ENCODE measurements at places on chromosomes 11 and 22. TPM values are rescaled to one million over a fixed set of nuclear protein-coding genes. Genes with fewer than 3 reads are reported as not detected.

- DNase-seq: no peak
These were observed 54.7 kb downstream of the NF2 start for GRCh38 chr22:29658176-29658575.

DNA sequence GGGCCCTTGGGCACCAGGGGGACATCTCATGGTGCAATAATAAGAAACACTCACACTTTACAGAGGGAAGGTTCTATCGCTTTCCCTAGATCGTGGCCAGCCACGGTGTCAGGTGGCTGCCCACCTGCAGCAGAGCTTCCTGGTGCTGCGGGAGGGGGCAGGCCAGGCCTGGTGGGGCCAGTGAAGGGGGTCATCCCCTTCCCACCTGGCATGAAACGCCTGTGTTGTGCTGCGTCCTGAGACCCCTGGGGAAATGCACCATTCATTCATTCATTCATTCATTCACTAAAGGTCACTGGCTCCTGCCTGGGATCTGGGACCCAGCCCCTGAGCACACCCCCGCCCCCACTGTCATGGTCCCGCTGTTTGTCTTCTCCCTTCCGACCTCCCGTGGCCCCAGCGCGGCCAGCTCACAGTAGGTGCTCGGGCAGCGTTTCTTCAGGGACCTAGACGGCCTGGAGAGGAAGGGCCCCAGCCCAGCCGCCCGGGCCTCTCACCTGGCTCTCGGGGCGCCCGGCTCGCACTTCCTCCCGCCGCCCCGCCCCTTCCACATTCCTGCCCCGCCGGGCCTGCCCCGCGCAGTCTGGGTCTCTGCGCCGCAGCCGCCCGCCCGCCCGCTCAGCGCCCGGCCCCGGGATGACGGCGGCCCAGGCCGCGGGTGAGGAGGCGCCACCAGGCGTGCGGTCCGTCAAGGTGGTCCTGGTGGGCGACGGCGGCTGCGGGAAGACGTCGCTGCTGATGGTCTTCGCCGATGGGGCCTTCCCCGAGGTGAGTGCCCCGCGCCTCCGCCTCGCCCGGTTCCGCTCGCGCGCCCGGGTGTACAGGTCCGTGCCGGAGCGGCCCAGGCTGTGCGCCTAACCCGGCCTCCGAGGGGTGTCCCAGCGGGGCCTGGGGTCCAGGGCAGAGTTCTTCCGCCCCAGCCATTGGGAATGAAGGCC is at the start of gene RHOD:
RHOD (plus strand) TSS at position 581 of the 938 bp plus-strand sequence; CDS start at position 637, 56 bp downstream.
- peak; percentile 69 for DNase-seq

DNA sequence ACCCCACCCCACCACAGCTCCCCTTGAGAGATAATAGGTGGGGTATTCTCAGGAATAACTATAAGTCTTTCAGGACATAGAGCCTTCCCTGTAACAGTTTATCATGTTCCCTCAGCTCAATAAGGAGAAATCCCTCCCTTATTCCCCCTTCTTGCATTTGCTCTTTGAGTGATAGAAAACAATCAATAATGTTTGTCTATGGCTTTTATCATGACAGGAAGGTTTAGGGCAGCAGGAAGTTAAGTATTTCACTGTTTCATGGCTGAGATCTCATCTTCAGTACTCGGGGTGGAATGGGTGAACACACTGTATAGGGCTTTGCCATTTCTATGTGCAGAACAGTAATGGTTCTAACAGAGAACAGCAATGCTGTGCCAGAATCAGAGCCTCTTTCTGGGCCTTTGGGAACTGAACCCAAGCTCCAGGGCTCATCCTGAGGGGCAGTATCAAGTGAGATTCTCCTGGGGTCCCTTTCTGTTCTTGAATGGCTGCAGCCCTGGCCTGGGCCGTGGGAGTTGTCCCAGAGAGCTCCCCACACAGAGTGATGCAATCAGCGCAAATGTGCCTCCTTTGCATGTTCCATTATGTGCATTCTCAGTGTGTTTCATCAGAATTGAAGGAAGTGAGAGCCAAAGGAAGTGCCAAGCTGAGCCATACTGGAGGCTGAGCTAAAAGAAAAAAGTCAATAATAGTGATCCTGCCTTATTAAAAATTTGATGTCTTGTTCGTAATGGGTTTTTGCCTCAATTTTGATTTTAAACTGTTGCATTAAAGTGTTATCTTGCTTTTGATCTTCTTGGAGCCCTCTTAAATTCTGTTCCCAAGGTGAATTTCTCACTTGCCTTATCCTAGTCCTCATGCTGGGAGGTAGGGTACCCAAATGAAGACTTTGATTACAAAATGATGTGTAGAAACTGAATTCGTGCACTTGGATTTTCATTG is 2.9 kb upstream of the CYP2R1 start:
- DNase-seq: no peak

DNA sequence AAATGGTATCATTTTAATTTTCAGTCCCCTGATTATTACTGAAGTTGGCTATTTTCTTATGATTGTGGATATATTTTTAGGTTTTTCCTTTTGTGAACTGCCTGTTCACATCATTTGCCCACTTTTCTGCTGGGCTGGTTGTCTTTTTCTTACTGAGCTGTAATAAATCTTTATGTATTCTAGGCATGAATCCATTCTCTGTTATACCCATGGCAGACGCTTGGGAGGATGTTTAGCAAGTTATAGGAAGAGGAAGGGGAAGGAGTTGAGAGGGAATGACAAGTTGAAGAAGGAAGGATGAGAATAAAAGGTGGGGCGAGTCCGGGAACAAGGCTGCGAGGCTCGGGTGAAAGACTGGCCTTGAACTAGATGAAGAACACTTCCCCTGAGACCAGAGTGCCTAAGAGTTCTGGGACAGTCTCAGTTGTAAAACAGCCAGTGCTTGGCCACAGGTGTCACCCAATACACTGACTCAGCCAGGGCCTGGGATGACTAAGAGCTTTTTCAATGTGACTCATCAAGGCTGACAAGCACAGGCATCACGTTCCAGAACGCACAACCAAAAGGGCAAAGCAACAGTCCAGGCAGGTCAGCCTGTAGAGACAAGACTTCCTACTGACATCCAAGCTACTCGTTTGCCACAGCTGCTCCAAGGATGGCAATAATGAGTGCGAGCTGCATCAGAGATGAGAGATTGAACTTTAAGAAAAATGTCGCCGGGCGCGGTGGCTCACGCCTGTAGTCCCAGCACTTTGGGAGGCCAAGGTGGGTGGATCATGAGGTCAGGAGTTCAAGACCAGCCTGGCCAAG is 35.2 kb downstream of the LRFN4 start:
- peak; percentile 89 for DNase-seq

- DNase-seq: peak; percentile 71
These were observed 347.9 kb upstream of the NCAM1 start for GRCh38 chr11:112613051-112613972.

DNA sequence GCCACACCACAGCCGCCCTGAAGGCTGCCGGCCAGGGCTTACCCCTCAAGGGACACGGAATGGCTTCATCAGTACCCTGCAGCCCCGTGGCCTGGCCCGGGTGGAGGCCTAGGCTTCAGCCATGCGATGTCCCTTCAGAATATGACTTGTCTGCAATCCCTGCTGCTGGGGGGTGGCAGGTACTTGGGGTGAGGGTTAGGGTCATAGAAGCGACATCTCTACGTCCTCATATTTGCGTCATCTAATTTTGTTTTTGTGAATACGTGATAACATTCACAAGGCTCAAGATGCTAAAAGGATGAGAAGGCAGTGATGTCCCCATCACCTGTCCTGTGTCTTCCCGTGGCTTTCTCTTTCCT is 6.4 kb downstream of the CCND1 start:
- no peak for DNase-seq

DNA sequence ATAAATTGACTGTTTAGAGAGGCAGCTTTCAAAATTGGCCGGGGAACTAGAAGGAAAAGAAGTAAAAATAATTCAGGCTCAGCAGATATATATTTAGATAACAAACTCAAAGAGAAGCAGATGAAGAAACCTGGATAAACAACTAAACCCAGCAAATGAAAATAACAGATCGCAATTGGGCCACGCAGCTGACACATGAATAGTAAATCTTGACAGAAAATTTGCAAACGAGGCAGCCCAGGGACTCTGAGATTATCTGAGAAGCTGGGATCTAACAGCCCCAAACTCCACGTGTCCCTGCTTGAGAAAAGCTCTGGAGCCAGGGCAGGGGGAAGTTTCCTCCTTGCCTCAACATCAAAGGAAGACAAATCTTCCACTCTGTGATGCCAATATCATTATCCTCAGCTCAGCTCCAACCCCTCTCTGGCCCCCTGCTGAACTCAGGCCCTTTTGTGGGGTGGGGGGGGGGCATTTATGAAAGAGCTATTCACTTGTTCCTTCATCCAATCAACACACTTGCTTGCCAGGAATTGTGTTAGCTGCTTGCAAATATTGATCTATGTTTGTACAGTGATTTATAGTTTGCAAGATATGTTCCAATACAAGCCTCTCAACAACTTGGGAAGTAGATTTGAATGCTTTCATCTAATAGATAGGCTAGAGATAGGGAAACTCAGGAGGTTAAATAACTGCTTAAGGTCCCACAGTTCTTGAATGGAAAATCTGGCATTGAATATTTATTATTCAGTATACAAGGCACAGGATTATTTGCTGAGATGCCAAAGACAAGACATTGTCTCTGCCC is 72.5 kb upstream of the C11orf87 start:
- no peak for DNase-seq

GRCh38 chr11:60867871-60868681 is 734 bp downstream of the ZP1 start:
- DNase-seq: no peak

DNA sequence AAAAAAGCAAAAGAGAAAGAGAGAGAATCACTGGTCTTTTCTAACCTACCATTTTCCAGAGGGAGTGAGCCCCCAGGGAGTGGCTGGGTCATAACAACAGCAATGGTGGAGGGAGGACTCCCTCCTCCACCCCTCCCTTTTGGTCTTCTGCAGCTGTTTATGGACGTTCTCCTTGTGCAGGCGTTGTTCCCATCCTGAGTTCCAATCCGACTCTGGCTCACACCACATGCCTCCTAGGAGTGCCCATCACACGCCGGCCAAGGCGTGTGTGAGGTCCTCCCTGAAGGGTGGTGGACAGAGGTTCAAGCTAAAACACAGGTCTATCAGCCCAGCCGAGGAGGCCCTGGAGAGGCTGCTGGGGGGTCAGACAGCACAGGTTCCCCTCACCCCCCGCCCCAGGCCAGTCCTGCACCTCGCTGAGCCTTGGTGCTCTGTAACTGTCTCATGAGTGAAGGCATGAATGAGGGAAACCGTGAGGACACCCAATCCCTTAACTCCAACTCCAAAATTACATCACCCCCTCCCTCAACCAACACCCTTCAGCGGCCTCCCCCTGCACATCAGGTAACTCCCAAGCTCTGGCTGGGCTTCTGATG is 29.4 kb downstream of the IFT27 start:
- DNase-seq: no peak

GRCh38 chr11:115147243-115147807 is 356.9 kb downstream of the CADM1 start:
- DNase-seq: no peak

- peak; percentile 27 for DNase-seq
These were observed 86.1 kb downstream of the NAT10 start for GRCh38 chr11:34191578-34191977.

GRCh38 chr11:67032830-67033551 is 10.1 kb downstream of the SYT12 start:
- DNase-seq: peak; percentile 95

DNA sequence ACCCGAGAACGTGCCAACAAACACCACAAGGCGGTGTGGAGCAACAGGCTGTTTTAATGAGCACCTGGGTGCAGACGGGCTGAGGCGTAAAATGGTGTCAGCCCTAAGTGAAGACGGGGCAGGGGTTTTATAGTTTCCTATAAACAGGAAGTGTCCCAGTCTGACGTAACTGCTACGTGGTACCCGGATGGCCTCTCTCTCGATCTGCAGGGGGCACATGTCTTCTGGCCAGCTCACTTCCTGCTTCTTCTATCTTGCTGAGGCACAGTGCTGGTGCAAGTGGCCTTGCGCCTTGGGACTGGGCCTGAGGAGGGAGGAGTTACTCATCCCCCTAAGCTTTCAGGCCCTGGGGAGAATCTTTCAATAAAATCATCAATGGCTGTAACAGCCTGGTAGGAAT is 20.9 kb downstream of the OOSP3 start:
- peak; percentile 36 for DNase-seq

- DNase-seq: peak; percentile 9
These were observed at the start of gene SLC17A6 for GRCh38 chr11:22337596-22338485. Gene SLC17A6 (plus strand): TSS chr11:22338381. CDS start chr11:22338534, 153 bp downstream.

GRCh38 chr11:7664867-7665266 is 8.4 kb downstream of the CYB5R2 start:
- no peak for DNase-seq

- no peak for DNase-seq
These were observed 25.9 kb downstream of the ALG12 start for GRCh38 chr22:49892226-49892899.

DNA sequence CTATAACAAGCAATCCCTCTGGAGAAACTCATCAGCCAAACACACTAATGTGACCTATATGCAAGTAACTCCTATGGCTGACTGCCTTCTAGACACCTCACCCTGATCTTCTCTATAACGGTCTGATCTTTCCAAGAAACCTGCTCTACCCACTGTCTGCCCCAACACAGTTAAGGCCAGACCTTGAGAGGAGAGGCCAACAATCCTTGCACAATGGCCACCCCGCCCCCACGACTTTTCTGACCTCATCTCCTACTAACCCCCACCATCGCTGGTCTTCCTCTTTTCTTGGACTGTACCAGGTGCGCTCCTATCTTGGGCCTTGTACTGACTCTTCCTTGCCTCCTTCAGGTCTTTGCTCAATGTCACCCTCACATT is 12.5 kb downstream of the HIRA start:
- no peak for DNase-seq

GRCh38 chr22:39994041-39994565 is 651 bp upstream of the FAM83F start:
- DNase-seq: no peak

DNA sequence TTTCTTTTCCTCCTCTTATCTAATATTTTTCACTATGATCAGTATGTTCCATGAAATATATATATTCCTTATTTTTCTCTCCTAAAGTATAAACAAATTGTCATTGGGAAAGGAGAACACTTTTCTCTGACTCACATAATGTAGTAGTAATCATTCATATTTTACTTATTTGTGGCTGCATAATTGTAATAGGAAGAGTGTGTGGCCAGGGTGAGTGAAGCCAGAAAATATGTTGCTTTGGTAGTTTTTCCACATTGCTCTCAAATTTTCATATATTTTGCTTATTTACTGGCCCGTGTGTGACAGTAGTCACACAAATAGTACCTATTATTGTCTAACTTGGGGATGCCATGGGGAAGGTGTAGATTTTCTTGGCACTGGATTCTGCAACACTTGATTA is 172.1 kb downstream of the DYNC2H1 start:
- no peak for DNase-seq

Gene PRG3
- not detected for total RNA-seq

Gene RTN4R
- total RNA-seq: 5.7 TPM

Gene LDHAL6A
- total RNA-seq: not detected

Gene NXPE1
- total RNA-seq: not detected
